NCI-H1436 treated with DMSO at 0.1 percent for 48 hours (cell line): ENCODE measurements at places on chromosomes 5 and 9.

GRCh38 chr5:172339264-172340180 lies 56.0 kb upstream of the UBTD2 start:
- no peak for DNase-seq

GRCh38 chr5:151966046-151966445 lies 41.4 kb upstream of the GLRA1 start:
- DNase-seq: no peak

DNA sequence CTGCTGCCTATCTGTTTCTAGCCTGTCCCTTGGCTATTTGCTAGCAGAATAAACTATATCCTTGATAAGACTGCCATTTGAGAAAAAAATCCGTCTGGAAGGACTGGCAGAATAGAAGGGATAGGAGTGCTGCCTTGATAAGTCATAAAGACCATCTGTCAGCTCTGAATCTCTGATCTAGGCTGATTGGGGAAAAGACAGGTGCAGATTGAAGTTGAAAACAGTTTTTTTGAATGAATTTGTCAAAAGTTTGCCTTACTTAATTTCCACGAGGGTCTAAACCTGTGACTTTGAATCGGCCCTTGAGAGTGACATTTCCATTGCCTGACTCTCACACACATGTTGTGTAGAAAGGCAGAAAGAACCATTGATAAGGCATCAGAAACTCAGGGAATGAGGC lies 218.6 kb downstream of the MAN2A1 start:
- DNase-seq: no peak

DNA sequence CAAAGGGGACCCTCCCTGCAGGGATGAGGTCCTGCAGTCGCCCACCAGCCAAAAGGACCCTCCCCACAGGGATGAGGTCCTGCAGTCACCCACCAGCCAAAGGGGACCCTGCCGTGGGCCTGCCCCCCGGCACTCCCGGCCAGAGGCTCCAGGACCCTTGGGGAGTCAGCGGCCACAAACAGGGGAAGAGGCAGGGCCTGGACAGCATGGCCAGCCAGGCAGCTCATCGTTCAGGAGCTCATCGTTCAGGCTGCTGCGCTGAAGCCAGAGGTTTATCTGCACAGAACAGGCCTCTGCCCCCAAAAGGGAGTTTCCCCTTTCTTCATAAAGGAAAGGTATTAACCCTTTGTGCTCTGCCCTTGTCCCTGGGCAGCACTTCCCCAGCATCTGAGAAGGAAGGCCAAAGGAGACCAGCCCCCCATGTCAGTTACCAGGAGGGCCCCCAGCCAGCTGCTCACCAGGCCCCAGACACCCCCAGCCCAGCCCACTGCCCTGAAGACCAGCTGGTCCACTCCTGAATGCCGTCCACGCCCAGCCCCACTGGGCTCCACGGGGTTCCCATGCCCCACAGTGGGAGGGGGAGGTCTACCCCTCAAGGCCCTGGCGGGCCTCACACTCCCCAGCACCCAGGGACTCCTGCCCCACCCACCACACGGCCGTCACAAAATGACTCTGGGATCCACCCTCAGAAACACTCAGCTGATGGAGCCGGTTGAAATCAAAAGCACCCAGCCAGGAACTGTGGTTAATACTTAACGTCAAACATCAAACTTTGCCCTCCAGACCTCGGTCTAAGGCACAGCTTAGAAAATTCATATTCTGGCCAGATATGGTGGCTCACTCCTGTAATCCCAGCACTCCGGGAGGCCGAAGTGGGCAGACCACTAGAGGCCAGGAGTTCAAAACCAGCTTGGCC lies 6.3 kb downstream of the SLC12A7 start:
- DNase-seq: no peak

DNA sequence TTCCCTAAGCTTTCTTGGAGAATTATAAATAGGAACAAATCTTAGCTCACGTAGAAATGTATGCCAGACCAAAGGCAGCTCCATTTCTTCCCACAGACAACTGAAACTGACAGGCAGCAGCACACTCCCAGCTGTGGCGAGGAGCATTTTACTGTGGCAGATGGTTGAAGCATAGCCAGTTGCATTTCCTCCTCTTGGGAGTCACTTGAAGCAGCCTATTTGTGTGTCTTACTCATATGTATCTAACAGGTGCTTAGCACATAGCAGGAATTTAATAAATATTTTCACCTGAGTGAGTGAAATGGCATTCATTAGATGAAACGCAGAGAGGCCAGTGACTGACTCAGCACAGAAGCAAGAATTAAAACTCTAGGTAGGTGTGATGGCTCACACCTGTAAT lies 12.3 kb upstream of the MTMR12 start:
- no peak for DNase-seq

DNA sequence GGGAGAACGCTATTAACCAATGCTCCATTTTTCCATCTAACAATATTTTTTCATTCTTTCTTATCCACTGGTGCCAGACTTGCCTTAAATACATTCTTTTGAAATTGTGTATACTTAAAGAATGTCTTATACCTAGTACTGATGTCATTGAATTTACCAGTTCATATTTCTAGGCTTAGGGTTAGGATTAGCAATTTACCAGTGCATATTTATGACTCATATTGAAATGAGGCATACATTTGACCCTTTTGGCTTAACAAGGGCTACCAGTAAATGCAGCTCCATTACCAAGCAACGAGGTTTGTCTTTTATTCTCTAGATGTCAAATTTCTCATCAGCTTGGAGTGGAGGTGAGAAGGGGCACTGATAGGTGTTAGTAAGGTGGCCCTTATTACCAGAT lies 89.5 kb downstream of the CDH9 start:
- DNase-seq: no peak

- DNase-seq: no peak
Measured at GRCh38 chr9:14148501-14149103, 165.3 kb downstream of the NFIB start.

DNA sequence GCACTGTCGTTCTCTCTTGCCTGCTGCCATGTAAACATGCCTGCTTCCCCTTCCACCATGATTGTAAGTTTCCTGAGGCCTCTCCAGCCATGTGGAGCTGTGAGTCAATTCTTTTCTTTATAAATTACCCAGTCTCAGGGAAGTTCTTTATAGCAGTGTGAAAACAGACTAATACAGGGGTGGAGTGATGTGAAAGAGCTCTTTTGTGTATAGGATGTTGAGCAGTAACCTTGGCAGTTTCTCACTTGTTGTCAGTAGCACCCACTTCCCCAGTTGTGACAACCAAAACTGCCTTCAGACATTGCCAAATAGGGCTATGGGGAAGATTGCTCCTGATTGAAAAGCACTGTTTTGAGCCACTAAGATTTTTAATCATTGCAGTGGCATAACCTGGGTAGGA lies 552.2 kb upstream of the ZNF462 start:
- no peak for DNase-seq

DNA sequence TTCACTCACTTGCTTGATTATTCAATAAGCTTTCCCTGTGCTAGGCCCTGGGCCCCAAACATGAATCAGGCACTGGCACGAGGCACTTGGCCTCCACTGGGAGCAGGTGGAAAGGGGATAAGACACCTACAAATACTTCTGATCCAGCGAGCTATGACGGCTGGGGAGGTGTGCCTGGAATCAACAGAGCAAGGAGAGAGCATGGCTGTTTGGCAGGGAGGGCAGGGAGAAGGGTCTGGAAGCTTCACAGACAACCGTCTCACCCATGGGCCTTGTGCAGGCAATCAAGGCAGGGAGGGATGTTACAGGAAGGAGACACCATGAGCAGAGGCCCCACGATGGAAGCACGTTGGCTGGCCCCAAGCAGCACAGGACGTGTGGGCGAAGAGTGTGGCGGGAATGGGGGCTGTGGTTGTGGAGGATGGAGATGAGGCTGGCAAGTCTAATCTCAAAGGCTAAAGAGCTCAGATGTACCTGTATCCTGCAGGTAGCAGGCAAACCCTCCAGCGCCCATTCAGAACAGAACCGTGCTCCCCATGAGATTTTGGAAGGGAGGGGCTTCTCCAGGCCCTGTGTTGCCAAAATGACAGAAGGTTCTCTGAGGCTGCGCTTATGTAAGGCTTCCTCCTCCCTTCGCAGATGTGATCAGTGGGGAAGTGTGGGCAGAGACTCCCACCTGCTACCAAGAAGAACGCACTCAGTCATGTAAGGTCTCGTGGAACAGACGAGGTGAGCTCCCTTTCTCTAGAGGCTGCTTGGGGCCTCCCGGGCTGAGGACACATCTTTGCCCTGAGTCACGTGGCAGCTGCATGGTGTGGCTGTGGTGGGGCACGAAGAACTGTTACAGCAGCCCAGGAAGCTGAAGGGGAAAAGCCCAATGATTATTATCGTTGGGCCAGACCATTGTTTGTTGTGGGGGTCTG lies 189.7 kb downstream of the DAB2IP start:
- DNase-seq: no peak

DNA sequence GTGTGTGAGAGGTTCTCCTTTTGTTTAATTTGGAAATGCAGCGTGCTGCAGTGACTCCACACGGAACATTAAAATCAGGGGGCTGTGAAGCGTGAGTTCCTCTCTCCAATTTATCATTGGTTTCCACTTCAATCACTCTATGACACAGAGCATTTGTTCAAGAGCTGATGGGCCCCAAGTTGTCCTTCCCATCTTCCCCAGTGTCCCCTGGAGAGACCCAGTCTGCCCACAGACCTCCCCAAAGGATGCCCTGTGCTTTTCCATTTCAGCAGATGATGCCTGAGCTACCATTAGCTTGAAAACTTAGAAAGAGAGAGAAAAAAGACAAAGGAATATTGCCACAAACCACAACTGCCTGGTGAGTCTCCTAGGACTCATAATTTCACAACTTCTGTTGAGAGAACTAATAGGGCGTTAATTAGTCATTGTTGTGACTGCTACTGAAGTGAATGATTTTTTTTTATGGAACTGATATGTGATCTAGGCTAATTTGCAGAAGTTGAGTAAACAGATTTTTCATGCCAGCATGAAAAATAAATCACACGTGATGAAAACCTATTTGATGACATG lies 772.7 kb downstream of the SEMA5A start:
- DNase-seq: no peak

GRCh38 chr9:85502815-85503655 lies 238.7 kb downstream of the AGTPBP1 start:
- no peak for DNase-seq

- DNase-seq: no peak
Measured at GRCh38 chr5:87877495-87877894, 391.1 kb downstream of the TMEM161B start.

DNA sequence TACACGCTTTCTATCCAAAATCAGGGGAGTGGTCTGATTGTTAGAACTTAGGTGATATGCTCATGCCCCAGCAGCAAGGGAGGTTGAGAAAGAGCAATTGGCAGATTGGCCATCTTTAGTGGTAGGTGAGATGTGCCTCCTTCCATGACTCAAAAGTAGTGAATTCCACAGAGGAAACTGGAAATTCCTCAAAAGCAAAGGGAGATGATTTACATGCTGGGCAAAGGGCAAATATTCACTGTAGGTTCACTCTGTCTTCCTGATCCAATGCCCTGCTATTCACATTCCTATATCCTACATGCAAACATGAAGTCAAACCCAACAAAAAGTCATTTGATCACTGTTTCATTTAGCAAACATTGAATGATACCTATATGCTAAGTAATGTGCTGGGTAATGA lies 130.1 kb upstream of the ZNF608 start:
- DNase-seq: no peak

GRCh38 chr5:82754759-82755158 lies 322.4 kb downstream of the TMEM167A start:
- no peak for DNase-seq

- DNase-seq: no peak
Measured at GRCh38 chr5:74367241-74367733, 273.2 kb downstream of the ENC1 start.

DNA sequence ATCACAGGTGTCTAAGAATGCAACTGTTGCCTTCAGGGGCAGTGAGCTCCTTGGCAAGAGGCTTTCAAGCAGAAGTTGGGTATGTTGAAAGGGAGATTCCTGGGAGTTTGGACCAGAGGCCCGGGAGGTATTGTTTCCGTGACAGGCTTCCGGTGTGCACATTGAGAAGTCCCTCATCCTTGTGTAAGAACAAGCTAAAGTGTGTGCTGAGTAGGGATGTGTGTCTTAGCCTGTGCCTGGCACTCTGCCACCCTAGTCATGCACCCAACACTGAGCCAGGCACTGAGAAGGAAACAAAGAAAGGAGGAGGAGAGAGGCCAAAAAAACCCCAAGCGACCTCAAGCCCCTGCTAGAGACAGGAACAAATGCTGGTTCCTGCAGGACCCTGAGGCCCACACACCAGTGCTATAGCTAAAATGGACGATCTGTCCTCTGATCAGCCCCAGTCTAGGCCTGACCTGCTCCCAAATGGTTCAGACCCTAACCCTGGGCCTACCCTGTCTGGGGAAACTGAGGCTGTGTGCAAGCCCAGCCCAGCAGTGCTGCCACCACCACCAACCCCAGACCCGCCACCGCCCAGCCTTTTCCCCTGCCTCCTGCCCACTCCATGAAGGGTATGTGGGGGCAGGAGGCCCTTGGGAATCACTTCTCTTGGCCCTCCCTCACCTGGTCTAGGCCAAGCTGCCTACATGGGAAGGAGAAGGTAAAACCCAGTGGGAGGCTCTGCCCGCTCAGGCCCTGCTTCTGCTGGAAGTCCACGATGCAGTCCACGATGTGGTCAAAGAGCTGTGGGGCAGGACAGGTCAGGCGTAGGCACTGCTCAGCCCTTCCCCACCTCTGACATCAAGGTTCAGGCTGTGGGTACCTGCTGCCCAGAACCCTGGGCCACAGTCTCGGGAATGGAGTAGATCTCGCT lies 12.6 kb downstream of the HK3 start:
- no peak for DNase-seq

GRCh38 chr9:126626127-126626925 lies 12.6 kb downstream of the LMX1B start:
- no peak for DNase-seq

- DNase-seq: no peak
Measured at GRCh38 chr5:98902733-98903132, 26.1 kb downstream of the CHD1 start.

- DNase-seq: no peak
Measured at GRCh38 chr9:135225619-135226228, 138.3 kb downstream of the OLFM1 start.

GRCh38 chr9:134174073-134174449 lies 9.7 kb upstream of the RNU6ATAC start:
- no peak for DNase-seq

- DNase-seq: no peak
Measured at GRCh38 chr5:36200513-36200912, 41.2 kb downstream of the NADK2 start.

- DNase-seq: no peak
Measured at GRCh38 chr5:155768332-155768731, 558.6 kb upstream of the SGCD start.

- no peak for DNase-seq
Measured at GRCh38 chr5:74075501-74076484, 449.8 kb downstream of the ARHGEF28 start.

DNA sequence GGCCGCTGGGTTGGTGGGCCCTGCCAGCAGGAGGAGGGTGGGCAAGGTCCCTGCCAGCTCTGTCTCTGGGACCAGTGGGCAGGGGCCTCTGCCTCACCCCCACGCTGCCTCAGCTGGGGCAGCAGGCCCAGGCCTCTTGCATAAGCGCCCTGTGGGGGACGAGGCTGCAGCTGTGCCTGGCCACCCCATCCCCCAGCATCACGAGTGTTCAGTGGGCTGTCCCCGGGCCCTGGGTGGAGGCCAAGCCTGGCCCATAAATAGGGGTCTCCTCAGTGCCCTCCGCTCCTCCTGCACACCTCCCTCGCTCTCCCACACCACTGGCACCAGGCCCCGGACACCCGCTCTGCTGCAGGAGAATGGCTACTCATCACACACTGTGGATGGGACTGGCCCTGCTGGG lies at the start of gene PTGDS:
Gene PTGDS, plus strand, starts transcription at position 282 of the 400 bp plus-strand sequence. Its CDS starts 75 bp downstream, at position 357.
- no peak for DNase-seq

GRCh38 chr5:163436515-163436914 lies 880 bp upstream of the CCNG1 start:
- no peak for DNase-seq

- DNase-seq: no peak
Measured at GRCh38 chr5:94802450-94802849, 184.0 kb downstream of the SLF1 start.
